Mammary epithelial cell (primary cell): ENCODE measurements at places on chromosomes 2 and 18. TPM values are rescaled to one million over a fixed set of nuclear protein-coding genes. Genes with fewer than 3 reads are reported as not detected.

- DNase-seq, result peak; percentile 19
Measured at GRCh38 chr2:199940373-199940772, 14.9 kb downstream of the TYW5 start.

DNA sequence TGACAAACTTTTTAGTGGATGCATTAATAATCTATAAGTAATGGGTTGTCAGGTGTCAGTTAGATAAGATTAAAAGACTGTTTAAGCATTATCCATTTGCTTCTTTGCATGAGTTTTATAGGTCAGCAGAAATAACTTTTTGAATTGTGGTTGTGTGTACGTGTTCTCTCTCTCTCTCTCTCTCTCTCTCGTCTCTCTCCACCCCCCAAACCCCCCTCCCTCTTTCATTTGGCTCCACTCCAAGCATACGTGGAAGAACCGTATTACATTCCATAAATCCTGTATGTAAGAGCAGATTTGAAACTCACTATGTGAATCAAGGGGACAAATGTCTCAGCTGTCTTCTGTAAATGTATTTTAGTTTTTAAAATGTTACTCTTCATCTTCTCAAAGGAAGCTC, 120.2 kb downstream of the MEIS1 start:
- no peak for DNase-seq

DNA sequence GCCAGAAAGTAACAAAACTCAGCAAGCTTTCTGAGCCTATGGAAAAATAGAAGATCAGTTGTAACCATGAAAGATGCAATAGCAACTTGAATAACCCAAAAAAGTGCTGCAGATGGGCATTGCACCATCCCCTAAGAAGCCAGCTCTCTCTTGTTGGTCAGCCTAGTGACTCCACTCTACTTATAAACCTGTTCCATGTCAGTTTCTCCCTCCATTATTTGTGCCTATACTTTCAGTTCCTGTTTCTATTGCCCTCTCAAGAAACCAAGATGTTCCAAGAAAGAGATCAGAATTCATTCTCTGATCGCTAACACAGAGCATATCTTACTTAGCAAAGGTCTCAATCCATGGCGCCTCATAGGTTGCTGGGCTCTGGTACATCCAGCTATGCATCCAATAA, 170.3 kb upstream of the MAP2 start:
- no peak for DNase-seq

DNA sequence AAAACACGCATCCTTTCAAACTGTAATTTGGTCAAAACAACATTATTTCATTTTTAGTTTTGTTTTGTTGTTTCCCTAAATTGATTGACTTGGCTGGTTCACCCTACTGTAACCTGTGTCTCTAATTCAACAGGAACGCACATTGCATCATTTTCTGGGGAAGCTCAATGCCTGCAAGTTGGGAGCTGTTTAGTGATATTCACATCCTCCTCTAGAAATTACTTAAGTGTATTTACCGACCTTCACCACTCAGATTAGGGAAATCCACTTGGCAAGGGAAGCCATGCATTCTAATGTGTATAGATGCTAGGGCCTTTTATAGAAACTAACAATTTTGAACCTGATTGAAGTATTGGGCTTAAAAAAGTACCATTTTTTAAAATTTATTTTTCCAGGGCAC, 7.3 kb upstream of the TPO start:
- no peak for DNase-seq

GRCh38 chr2:187552381-187552780, 1.9 kb downstream of the TFPI start:
- DNase-seq, result no peak

- DNase-seq, result no peak
Measured at GRCh38 chr2:82169379-82169778, 1864.8 kb upstream of the LRRTM1 start.

DNA sequence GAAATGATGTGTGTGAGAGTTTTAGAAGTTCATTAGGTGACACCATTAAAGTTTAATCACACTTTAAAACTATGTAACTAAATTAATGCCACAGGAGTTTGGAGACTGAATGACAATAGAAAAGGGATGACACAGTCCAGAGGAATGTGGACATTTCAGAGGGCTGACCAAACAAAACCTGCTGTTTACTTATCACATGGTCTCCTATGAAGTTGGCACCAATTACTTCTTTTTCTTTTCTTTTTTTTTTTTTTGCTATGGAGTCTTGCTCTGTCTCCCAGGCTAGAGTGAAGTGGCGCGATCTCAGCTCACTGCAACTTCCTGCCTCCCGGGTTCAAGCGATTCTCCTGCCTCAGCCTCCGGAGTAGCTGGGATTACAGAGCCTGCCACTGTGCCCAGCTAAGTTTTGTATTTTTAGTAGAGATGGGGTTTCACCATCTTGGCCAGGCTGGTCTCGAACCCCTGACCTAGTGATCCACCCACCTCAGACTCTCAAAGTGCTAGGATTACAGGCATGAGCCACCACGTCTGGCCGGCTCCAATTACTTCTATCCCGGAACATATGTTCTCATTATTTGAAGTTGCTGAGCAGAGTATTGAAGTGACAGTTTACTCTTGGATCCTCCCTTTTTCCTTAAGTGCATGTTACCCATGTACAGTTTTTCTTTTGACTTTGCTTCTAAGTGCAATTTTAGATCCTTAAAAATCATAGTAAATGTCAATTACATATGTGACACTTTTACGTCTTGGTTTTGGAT, 4.3 kb downstream of the AGPS start:
- DNase-seq, result peak; percentile 50

- no peak for DNase-seq
Measured at GRCh38 chr2:78315368-78315767, 710.1 kb upstream of the REG3G start.

The ALPG gene
- 0.03 TPM for polyA plus RNA-seq

The R3HDM1 gene
- 51.0 TPM for polyA plus RNA-seq

The L3MBTL4 gene
- polyA plus RNA-seq, result not detected

The PMAIP1 gene
- 14.4 TPM for polyA plus RNA-seq

The ARHGAP25 gene
- polyA plus RNA-seq, result 44.5 TPM

The CAPN14 gene
- polyA plus RNA-seq, result 0.20 TPM

The RTP5 gene
- polyA plus RNA-seq, result not detected
